SJSA1 (cell line): ENCODE measurements at places on chromosomes 5 and 9. TPM values are rescaled to one million over a fixed set of nuclear protein-coding genes. Genes with fewer than 3 reads are reported as not detected.

The SVEP1 gene
- not detected in 2 replicates for total RNA-seq

The FRMD3 gene
- total RNA-seq: 15.5 and 25.3 TPM in 2 replicates

The SPATA6L gene
- 0.13 TPM in 1 of 2 replicates, not detected in the other for total RNA-seq

The SIT1 gene
- not detected in 2 replicates for total RNA-seq

The STPG3 gene
- total RNA-seq: not detected in 2 replicates

The AHRR gene
- total RNA-seq: 17.8 and 22.6 TPM in 2 replicates

The SPINK13 gene
- not detected in 2 replicates for total RNA-seq

The TMC1 gene
- 0.06 and 0.84 TPM in 2 replicates for total RNA-seq

The QRFP gene
- total RNA-seq: not detected in 2 replicates

The IL13 gene
- not detected in 2 replicates for total RNA-seq

The TEX48 gene
- total RNA-seq: not detected in 2 replicates
